ENCODE measurements at places on chromosomes 16 and 17.

GRCh38 chr17:4520894-4521600, 22.4 kb downstream of the SPNS2 start:
- no peak for DNase-seq

DNA sequence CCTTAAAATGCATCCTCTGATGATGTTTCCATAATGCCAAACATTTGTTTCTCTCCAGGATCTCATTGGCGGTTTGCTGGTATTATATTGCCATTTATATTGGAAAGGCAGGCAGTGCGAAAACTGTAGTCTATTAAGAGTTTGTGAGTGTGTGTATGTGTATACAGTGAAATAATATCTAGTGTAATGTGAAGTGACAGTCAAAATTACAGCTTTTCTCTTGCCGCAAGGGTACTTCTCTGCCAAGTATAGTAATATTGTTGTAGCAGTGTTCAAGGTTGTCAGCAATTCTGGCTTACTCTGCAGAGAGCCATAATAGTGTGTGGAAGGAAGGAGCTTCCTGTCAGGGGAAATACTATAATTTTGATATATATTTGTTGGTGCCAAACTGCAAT, 178.6 kb downstream of the WWOX start:
- no peak for DNase-seq

- no peak for DNase-seq
Measured at GRCh38 chr17:30398328-30399041, 19.8 kb downstream of the CPD start.

DNA sequence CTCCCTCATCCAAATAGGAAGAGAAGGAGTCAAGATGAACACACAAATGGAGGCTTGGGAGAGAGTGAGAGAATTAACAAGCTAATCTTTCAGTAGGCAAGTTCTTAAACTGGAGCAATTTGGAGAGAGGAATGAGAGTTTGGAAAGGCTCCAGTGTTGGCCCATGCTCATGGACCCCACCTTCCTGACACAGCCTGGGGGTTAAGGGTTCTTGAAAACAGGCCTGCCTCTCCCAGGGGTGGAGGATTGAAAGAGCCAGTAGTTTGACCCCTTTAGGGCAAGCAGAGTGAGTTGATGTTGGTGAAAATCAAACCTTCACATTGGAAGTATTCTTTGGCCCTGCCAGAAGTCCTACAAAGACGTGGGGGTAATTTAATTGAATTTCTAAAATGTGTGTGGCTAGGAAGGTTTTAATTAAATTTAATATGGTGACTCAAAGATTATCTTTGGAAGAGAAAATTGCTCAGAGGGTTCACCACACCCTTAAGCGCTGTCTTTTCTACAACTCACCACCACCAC, 5.8 kb downstream of the HOXB3 start:
- no peak for DNase-seq

DNA sequence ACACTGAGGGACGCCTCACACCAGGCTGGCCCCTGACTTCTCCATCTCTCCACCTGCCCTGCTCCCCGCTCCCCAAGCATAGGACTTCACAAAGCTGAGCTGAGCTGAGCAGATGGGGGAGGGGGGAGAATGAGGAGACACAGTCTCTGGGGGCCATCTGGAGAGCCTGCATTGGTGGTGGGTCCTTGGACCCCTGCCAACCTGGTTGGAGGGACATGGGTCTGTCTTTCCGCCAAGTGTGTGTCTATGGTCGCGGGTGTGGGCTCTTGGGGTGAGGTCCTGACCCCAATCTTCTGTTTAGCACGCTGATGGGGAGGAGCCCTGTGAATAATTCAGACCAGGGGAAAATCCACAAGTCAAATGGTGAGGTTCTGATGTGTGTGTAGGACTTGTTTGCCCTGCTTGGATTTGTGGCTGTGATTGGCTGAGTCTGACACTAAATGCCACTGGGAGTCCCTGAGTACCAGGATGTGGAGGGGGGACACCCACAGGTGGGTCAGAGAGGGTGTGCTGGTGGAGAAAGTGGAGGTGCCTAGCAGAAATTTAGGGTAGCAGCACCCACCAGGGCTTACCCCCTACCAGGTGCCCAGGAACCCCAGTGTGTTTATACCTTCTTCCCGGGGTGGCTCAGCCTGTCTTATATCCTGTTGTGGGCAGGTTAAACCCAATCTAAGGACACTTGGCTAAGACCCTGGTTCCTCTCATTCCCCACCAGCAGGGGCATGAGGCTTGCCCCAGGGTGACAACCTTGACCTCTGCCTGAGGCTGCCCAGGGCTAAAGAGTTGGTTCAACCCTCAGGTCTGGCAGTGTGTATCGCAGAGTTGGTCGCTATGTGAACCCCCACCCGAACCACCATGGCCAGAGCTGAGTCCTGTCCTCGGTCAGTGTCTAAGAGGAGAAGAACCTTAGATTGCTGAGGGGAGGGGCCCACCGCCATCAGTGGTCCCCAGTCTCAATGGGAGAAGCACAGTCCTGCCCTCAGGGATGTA, 2.1 kb downstream of the FMNL1 start:
- DNase-seq, result no peak

DNA sequence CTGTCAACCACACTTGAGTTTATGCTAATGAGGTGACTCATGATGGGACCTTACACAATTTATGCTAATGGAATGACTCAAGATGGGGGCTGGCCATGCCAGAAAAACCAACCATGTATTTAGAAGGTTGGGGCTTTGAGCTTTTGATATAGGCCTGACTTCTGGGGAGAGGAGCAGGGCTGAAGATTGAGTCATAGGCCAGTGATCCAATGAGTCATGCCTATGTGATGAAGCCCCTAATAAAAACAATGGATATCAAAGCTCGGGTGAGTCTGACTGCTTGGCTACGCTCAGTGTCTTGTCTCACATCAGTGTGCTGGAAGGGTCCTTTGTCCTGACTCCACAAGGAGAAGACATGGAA, 7.3 kb downstream of the MFSD6L start:
- DNase-seq, result no peak

- DNase-seq, result no peak
Measured at GRCh38 chr16:23134274-23134673, 15.0 kb downstream of the USP31 start.

- DNase-seq, result no peak
Measured at GRCh38 chr16:51271156-51271701, 120.2 kb upstream of the SALL1 start.

DNA sequence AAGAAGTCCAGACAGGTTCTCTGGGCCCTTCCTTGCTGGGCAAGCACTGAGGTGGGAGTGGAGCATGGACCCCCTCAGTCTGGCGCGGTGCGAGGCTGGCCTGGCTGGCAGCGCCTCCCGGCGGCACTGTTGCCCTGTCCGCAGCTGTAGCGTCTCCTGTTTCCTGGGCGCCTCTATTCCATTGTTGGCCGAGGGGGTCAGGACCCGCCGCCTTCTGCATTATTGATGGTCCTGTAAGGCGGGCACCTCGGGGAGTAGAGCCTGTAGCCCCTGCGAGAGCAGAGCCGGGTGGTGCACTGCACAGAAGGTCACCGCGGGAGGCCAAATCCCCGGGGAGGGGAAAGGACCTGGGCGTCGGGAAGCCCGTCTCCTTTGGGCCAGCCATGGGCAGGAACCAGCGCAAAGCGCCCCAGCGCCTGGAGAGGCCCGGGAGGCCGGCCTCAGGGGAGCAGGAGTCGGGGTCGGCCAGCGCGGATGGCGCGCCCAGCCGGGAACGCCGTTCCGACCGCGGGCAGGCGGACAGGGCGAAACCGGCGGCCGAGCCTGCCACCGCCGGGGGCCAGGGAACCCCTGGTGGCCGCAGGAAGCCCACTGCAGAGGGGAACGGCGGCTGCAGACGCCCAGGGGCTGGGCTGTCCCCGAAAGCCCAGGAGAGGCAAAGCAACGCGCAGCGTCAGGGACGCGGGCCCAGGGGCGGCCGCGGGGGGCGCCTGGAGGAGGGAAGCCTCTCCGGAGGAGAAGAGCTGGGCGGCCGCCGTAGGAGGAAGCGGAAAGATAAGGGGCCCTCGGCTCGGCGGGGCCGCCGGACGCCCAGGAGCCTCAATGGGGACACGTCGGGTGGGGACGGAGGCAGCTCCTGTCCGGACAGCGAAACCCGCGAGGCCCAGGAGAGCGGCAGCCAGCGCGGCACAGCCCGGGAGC, at the start of gene MYO15B:
Gene MYO15B (plus strand): TSS at position 126 of the 921 bp plus-strand sequence. CDS start 258 bp downstream, at position 384.
- DNase-seq, result peak; percentile 93

DNA sequence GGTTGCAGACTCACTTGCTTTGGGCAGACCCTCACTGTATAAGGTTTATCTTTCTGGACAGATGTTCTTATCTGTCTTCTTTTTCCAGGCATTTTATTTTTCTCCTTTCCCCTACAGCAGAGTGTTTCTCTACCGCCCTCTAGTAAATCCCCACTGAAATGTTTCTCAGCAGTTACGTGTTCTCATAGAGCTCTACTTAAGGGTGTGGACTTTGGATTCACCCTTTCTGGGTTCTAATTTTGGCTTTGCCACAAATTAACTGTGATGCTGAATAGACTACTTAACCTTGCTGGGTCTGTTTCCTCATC, 2.0 kb downstream of the ADAT1 start:
- peak; percentile 35 for DNase-seq

DNA sequence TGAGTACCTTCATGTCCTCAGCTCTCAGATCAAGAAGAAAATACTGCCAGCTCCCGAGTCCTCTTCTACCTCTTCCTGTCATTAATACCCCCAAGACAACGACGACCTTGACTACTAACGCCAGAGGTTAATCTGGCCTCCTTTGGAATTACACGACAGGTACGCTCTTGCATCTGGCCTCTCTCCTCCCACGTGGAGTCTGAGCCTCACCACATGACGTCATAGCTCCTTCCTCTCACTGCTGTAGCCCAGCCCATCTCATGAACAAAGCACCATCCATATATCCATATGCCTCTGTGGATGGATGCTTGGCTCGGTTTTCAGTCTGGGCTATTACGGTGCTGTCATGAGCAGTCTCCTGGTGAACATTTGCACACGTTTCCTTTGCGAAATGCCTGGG, 110.2 kb upstream of the TNRC6C start:
- DNase-seq, result no peak

DNA sequence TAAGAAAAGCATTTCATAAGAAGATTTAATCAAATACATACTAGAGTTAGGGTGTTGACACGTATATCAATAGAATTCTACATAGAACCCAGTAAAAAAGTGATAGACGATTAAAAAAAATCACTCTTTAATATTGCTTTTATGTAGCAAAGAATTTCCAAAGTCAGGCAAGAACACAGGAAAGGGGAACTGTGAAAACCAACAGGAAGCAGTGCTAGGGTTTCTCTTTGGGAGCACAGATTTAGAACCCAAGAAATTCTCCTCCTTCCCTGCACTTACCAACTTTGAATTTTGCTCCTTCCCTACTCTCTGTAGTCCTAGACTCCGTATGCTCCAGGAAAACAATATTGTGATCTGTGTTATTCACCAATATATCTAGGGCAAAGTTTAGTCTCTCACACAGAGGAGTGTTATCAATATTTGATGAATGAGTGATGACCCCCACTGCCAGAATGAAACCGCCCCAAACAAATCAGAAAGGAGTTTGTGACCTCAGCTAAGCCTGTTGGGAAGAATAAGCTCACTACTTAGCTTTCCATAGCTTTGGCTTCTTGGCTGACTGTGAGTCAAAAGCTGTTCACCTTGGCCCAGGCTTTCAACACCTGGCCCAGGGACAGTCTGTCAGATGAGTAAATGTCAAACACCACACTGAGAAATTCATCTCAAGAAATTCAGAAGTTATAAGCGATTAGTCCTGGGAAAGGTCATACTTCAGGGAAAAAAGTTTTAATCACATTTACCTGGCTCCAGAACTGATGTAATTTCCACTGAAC, 8.6 kb downstream of the RFWD3 start:
- DNase-seq, result peak; percentile 4

- no peak for DNase-seq
Measured at GRCh38 chr16:87161822-87162676, 155.1 kb downstream of the C16orf95 start.

GRCh38 chr17:61449707-61450640, 2.2 kb upstream of the TBX4 start:
- no peak for DNase-seq

DNA sequence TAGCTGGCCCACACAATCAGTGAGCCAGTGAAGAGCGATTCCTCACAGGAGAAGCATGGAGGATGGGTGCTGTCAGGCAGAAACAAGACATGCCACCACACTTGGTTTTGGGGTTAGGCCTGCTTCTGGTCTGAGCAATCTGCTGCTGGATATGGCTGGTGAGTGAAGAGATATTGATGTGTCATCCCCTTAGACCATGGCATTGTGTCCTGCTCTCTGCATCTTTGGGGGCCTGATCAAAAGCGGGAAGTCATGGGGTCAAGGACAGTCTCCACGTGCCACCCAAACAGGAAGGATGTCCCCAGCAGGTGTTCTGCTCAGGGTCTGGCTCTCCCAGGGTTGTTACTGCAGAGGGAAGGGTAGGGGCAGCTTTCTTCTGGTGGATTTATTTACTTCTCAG, 140.7 kb downstream of the PRKCB start:
- no peak for DNase-seq

DNA sequence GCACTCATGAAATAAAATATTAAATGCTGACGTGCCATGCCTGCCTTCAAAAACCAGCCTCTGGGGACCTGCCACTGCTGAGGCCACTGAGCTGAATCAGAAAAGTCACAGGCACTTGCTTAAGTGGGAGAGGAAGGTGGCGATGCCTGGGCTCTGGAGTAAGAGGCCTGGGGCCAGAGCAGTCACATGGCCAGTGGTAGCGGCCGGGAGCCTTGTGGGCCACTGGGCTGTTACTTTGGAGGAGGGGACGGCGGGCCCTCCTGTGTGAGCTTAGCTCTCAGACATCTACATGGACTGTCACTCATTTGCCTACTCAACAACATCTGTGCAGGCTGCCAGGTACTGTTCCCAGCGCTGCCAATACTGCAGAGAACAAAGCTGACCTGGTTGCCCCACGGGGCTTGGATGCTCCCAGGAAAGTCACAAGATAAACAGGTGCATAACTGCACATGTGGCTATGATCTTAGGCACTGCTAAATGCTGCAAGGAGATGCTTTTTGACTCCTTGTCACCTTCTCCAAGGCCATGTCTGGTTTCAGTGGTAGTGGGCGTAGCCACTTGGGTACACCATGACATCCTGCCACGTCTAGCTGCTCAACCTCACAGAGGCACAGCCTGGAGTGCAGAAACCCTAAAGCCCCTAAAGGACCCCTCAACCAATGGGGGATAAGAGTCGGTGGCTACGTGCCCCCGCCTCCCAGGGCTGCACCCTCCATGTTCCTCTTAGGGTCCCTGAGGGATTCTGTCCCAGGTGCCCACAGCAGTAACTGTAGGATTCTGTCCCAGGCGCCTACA, 11.6 kb downstream of the COTL1 start:
- no peak for DNase-seq

DNA sequence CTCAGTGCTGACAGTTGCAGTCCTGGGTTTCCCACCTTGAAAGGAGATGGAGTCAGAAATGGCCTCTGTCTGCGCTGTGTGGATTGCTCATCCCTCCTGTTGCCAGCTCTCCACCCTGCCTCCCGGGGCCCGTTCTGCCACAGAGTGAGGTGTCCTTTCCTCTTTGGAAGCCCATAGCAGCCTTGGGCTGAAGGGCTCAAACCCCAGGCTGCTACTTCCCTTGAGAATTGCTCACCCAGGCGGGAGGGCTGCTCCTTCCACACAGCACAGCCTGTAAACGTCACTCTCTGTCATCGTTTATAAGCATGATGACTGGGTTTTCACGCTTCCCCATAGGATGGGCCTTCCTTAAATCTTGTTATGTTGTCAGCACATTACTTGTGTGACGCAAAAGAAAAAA, 62.7 kb downstream of the FOXK2 start:
- no peak for DNase-seq
